NCI-H69 (cell line): ENCODE measurements at places on chromosomes 6 and 20.

GRCh38 chr6:20810727-20811108 lies 276.5 kb downstream of the CDKAL1 start:
- DNase-seq, result peak; percentile 63

DNA sequence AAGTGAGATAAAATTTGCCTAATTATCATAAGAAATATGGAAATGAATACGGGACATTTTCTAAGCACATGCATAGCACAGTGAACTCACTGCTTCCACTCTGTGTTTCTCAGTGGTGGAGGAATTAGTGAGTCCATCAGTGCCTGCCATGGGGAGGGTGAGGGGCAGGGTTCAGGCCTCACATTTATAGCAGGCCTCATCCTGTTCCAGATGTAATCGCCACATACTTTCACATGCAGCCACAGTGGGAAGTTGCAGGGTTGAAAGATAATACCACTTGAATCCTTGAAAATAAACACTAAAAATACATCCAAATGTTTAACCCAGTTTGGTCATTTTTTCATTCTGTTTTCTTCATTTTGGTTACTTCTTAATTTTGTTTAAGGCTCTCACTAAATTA lies 29.9 kb upstream of the ANKEF1 start:
- peak; percentile 38 for DNase-seq

DNA sequence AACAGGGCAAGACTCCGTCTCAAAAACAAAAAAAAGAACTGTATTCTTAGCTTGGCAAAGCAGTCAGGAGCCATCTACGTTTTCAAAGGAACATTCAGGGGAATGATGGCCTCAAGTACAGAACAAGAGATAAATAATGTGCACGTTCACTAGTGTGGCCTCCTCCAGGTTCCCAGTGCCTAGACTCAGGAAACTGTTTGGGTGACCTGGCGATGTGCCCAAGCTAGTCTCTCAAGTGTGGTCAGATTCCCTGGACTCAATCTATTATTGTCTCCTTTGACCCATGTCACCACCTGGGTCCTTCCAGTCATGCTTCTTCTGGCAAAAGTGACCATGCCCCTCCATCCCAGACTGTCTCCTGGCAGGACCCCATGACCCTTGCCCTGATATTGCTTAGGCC lies 23.7 kb downstream of the TRAF3IP2 start:
- DNase-seq, result peak; percentile 23

GRCh38 chr6:70131528-70131927 lies 171.4 kb downstream of the COL9A1 start:
- no peak for DNase-seq

DNA sequence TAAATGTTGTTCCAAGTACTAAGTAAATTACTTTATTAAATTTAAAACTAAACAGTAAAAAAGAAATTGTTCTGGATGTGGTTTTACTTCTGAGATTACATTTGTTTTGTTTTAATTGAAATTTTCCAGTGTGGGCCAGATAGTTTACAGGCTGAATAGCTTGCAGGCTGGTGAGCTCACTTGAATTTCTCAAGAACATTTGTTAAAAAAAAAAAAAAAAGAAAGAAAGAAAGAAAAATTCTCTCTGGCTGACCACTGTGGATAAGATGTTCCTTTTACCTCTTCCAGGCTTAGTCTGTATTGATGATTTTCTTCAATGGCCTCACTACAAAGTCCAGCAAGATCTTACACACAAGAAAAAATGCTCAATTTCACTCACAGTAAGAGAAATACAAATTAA lies 85.4 kb downstream of the PLCG1 start:
- no peak for DNase-seq

DNA sequence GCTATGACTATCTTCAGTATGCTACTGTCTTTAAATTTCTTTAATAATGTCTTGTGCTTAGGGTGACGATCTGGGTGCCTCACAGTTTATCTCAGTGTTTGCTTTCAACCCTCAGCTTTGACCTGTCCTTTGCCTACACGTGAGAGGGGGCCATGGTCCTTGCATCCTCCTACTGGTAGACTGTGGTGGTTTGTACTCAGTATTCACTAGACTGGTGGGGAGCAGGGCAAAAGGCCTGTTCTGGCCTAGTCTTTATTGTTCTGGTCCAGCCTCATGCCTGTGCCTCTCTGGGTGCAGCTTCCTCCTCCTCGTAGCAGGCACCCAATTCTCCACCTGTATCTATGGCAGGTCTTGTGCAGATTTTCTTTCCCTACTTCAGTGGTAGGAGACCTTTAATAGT lies 354.9 kb downstream of the CD109 start:
- no peak for DNase-seq

DNA sequence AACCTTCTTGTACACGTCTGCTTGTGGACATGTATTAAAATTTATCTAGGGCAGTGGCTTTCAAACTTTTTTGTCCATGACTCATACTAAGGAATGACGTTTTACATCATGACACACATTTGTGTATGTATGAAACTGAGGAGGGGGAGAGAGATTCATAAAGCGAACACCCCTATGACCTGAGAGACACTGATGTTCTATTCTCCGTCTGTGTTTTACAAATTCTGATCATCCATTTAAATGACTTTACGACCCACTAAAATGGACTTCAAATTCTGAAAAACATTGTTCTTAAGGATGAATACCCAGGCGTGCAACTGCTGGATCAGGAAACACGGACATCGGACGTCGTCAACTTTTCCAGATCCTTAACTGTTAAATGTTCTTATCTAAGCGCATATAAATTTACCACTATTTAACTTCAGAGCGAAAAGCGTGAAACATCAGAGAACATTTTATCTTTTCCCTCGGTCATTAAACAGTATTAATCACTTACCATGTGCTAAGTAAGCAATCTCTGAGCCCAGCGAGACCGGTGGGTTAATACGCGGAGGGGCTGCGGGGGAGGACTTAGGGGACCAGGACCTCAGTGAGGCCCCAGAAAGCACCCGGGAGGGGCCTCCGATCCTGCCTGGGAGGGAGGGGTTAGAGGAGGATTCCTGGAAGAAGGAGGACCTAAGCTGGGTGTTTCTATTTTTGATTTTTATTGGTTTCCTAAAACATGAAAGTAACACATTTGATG lies 1.2 kb downstream of the PLAGL1 start:
- no peak for DNase-seq

- DNase-seq, result peak; percentile 21
Observed at GRCh38 chr6:88588938-88589337, 374.5 kb downstream of the RNGTT start.

GRCh38 chr6:12280458-12280857 lies 9.7 kb upstream of the EDN1 start:
- no peak for DNase-seq

DNA sequence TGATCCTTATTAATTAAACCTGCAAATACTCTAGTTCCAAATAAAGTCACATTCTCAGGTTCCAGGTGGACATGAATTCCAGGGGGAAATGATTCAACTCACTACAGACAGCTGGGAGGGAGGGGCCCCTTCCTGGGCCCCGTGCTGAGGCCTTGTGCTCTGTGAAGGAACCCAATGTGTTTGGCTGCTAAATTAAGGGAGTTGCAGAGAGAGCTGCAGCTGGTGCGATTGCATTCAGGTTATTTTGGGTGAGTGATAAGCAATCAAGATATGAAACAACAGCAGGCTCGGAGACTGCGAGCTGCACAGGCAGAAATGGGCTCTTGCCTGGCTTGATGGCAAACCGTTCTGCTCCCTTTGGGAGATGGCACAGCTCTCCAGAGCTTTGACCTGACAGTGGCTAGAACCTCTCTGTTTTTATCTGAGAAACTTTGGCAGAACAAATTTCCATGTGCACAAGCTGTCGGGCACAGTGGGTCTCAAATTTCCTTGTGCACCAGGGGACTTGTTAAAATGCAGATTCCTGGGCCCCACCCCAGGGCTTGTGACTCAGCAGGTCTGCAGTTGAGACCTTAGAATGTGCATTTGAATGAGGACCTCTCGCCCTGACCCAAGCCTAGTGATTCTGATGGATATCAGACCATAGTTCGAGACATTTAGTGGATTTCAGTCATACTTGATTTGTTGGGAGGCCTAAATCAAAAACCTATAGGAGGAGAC lies 9.8 kb downstream of the MAPK13 start:
- DNase-seq, result peak; percentile 42

- DNase-seq, result no peak
Observed at GRCh38 chr6:166343150-166343487, 774 bp upstream of the SFT2D1 start.

GRCh38 chr20:38460040-38460623 lies 12.5 kb upstream of the RALGAPB start:
- DNase-seq, result peak; percentile 88

DNA sequence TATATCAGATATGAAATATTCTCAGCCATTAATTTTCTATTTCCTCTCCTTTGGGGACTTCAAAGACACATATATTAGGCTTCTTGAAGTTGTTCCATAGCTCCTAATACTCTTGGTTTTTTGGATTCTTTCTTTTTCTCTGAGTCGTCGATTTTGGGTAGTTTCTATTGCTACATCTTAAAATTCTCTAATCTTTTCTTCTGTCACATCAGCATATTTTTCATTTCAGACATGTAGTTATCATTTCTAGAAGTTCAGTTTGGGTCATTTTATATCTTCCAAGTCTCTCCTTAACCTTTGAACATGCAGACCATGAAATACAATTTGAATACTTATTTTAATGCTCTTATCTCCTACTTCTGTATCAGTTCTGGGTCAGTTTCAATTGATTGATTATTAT lies 38.9 kb upstream of the SCRT2 start:
- no peak for DNase-seq

- no peak for DNase-seq
Observed at GRCh38 chr6:37530297-37530696, 30.6 kb upstream of the CCDC167 start.

- peak; percentile 94 for DNase-seq
Observed at GRCh38 chr6:128179876-128180438, 279.1 kb upstream of the THEMIS start.

GRCh38 chr6:77986380-77987034 lies 333.7 kb downstream of the MEI4 start:
- no peak for DNase-seq

DNA sequence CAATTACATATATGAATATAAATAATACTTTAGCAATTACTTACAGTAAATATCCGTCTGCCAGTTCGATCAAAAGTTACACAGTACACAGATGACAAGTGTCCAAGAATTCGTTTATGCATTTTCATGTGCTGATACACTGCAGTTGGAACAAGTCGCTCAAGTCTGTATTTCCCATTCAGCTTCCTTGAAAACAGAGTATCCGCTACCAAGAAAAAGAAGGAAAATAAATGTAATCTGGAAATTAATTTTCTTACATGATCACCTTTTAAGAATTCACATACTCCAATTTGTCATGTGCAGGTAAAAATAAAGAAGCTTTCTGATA lies 35.3 kb downstream of the PHIP start:
- DNase-seq, result no peak

DNA sequence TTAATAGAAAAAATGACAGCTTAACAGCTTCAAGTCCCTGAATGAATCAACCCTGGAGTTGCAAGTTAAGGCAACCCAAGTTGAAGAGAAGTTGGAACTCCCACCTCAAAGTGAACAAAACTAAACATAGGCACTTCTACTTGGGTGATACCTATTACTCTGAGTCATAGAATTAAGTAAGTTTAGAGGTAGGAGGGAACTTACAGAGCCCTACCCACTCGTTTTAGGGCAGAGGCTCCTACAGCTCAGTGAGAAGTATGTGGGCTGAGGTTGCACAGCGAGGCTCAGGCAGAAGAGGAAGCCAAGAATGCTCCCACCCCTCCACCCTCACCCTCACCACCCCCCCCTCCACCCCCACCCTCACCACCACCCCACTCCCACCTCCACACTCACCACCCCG lies 42.2 kb downstream of the NFATC2 start:
- no peak for DNase-seq

DNA sequence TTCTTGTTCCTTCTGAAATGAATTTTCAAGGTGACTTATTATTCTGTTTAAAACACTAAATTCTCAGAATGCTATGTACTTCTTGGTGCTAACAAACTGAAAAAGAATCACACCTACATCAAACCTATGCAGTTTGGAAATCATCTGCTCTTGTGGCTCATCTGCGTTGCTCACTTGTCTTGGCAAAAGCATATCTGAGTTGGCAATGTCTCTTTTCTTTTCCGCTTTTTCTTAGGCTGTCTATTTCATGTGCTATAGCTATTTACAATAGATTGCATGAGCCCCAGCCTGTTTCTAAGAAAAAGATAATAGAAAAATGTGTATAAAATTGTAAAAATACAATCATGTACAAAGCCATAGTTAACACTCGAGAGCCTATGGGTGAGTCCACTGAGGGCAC lies 348.9 kb upstream of the AGPAT4 start:
- DNase-seq, result no peak

- no peak for DNase-seq
Observed at GRCh38 chr6:139099984-139100383, 34.9 kb upstream of the HECA start.

- no peak for DNase-seq
Observed at GRCh38 chr20:53512076-53512475, 81.6 kb downstream of the ZNF217 start.

DNA sequence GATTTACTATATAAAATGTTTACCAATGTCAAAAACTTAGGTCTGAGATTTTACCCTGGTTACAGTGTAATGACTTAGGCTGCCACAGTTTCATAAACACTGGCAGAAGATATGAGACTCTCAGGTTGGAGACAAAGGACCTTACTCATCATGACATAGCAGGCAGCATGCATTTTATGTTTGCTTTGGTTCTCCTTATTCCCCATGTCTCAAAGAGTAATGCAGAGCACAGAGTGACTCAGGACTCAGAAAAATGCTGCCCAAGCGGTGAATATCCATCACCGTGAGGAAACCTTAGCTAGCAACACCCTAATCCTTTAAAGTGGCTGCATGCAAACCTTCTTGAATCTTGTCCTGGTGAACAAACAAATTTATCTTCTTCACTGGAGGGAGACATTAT lies 112.1 kb upstream of the EYS start:
- peak; percentile 15 for DNase-seq
